ENCODE measurements at places on chromosomes 3 and 15.

DNA sequence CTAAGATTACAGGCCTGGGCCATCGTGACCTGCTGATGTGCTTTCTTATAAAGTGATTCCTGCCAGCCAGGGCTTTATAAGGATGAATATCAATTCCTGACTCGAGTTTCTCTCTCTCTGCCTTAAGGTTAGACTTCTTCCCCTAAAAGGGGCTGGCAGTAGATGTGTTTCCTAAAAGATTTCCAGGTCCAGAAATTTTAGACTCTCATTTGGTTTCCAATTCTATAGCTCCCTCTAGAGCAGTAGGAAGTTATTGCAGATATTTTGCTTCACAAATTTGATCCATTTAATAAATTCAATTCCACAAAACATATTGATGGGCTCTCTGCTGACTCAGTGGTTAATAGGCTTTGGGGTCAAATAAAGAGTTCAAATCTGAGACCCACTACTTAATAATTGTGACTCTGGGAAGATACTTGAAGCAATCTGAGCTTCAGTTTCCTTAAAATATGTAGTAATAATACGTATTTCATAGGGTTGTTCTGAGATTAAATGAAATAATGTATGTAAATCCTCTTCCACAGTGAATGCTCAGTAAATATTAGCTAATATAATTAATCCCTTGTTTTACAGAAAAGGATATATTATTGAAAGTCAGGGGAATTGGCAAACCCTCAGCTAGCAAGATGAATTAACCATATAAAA, 2.1 kb downstream of the TRIM69 start:
- DNase-seq = peak; percentile 82

DNA sequence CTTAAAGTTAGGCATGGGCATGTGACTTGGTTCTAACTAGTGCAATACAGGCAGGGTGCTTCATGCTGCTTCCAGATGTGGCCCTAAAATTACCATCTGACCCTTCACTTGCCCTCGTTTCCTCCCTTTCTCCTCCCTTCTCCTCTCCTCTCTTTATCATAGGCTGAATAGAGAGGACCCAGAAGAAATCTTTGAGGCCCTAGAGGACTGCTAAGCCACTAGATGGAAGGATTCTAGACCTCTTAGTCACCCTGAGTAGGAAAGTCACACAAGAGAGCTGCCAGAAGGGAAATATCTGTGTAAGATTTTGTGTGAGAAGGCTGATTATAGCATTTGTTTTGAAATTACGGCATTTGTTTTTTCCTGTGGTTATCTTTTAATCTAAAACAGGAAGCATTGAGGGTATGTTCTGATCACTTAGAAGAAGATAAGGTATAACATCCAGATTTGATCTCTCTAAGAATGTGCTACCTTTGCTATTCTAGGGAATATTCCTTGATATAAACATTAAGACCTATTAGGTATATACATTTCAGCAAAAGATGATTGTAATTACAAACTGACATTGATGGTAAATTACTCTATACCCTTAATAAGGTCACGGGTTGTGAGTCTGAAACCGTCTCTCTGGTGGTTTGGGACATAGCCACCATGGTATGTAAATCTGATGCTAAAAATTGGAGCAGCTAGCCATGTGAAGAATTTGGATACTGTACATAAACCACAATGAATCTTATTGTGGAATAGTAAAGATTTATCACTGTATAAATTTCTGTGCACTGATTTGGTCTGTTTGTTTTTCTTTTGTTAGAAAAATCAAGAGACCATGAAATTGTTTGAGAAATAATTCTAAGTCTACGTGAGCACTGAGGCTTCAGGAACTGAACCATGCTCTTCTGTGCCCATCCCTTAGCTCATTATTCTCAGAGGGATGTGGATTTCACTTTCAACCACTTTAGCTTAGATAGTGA, 84.1 kb downstream of the TP63 start:
- peak; percentile 77 for DNase-seq

DNA sequence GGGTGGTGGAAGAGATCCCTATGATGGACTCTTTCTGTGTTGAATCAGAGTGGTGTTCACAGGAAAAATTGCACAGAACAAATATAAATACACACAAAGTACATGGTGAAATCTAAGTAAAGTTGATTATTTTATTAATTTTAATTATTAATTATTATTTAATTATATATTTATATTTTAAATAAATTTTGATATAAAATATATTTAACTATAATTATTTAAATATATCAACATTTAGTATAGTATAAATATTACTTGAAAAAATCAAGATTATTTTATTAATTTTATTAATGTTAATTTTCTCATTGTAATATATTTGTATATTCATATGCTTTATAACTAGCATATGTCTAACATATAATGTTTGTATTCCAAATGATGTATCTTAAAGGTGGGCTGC, 11.3 kb upstream of the ATP10A start:
- no peak for DNase-seq

DNA sequence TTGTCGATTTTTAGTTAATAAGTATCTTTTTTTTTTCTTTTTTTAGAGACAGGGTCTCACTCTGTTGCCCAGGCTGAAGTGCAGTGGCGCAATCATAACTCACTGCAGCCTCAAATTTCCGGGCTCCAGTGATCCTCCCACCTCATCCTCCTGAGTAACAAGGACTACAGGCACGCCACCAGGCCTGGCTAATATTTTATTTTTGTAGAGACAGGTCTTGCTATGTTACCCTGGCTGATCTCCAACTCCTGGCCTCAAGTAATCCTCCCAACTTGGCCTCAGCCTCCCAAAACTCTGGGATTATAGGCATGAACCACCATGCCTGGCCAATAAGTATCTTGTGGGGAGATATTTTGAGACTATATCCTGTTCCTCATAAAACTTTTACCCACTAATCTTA, 29.4 kb upstream of the ARID3B start:
- DNase-seq = peak; percentile 26
